ENCODE measurements at places on chromosomes 16 and 17.

- no peak for DNase-seq
Observed at GRCh38 chr16:16184594-16184993, 38.7 kb downstream of the ABCC6 start.

DNA sequence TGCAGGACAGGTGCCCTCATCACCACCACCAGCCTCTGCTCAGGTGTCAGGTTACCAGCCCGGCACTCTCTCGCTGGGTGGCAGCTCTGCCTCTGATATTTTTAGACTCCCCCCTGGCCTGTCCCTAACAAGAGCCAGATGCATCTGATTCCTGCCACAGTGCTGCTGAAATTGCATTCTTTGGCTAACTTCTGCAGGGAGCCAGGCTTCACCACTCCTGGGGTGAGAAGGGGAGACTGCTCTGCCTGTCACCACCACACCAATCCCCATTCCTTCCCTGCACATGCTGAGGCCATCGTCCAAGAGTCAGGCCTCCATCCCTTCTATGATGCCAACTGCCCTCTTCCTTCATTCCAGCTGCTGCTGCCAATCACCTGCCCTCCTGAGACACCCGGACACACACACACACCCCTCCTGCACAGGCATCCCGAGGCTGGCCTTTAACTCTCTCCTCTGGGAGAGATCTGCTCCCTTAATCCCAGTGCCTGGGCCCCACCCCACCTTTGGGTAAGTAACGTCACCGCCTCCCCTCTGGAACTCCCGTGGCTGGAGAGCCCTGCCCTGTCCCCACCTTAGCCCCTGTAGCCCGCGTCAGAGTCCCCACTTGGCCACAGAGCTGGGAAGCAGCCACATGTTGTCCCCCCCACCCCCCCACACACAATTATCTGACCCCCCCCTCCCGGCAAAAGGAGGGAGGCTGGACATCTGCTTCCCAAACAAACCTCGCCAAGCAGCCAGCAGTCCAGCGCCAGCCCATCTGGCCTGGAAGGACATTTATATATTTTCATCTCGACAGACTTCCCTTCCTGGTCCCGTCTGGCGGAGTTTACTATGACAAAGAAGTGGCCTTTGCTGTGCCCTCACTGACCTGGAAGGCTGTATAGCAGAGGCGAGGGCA lies 2.8 kb downstream of the EMP2 start:
- no peak for DNase-seq

DNA sequence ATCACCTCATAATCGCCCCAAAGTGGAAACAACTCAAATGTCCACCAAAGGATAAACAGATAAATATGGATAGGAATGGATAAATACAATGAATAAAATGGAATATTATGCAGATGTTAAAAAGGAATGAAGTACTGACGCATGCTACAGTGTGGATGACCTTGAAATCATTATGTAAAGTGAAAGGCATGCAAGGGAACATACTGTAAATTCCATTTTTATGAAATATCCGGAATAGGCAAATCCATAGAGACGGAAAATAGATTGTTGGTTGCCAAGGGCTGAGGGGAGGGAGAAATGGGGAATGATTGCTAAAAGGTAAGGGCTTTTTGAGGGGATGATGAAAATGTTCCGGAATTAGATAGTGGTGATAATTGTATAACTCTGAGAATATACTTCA lies 36.0 kb downstream of the STAT5B start:
- DNase-seq: no peak

DNA sequence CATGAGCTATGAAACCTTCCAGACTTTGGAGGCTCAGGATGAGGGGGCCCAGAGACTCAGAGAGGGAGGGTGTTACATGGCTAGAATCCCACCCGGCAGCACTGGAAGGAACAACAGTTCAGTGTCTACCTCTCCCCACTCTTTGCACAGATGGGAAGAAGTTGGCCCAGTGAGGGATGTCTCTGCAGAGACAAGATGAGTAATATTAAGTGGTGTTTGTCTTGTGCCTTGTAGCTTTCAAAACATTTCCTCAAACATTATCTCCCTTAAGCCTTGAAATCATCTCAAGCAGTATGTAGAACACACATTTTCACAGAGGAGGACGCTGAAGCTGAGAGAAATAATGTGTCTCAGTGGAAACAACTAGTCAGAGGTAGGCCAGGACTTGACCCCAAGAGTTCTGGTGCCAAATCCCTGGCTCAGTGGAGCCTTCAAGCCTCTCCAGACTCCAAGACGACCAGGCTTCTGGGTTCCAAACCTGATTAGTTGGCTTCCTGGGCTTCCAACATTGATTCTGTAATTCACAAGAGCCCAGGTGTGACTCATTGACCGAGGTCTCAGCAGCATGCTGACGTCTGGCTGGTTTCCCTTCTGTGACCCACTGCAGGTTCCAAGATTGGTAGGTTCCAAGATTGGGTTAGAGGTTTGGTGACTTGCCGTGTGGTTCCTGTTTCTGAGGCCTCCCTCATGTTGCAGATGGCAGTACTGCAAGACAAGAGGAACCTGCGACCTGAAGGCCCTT lies 7.4 kb downstream of the RNF112 start:
- no peak for DNase-seq

- no peak for DNase-seq
Observed at GRCh38 chr16:20676837-20677236, 20.6 kb downstream of the ACSM1 start.

GRCh38 chr17:12665263-12666210 lies at the start of gene MYOCD:
Gene MYOCD, plus strand, starts transcription at chr17:12665890. Its CDS starts 299 bp downstream, at chr17:12666189.
- DNase-seq: no peak
